ENCODE measurements at places on chromosomes 7 and 10.

GRCh38 chr7:46127814-46128213 is 206.7 kb upstream of the IGFBP3 start:
- no peaks in the 10 kb centered on the region for H3K4me1 ChIP-seq
- no peaks in the 10 kb centered on the region for H3K27me3 ChIP-seq
- no peaks in the 10 kb centered on the region for H3K36me3 ChIP-seq

GRCh38 chr10:101047961-101048892 is 13.6 kb upstream of the KAZALD1 start:
- no peak for DNase-seq
- peaks cover 57% of the 10 kb centered on the region for H3K4me1 ChIP-seq
- H3K36me3 ChIP-seq, result no peaks in the 10 kb centered on the region
- peaks cover 20% of the 10 kb centered on the region for H3K27me3 ChIP-seq

GRCh38 chr10:13915710-13916109 is 328.9 kb downstream of the PRPF18 start:
- H3K4me3 ChIP-seq, result no peak overlapping the region
- H3K4me1 ChIP-seq, result no peaks in the 10 kb centered on the region
- H3K27ac ChIP-seq, result no peak overlapping the region
- no peaks in the 10 kb centered on the region for H3K27me3 ChIP-seq
- DNase-seq, result no peak

GRCh38 chr10:33454554-33454953 is 120.1 kb upstream of the NRP1 start:
- H3K27me3 ChIP-seq, result no peaks in the 10 kb centered on the region
- H3K4me3 ChIP-seq, result no peak overlapping the region
- H3K4me1 ChIP-seq, result no peaks in the 10 kb centered on the region
- H3K36me3 ChIP-seq, result no peaks in the 10 kb centered on the region
- DNase-seq, result no peak

GRCh38 chr7:33351709-33352108 is 222.3 kb downstream of the BBS9 start:
- no peak overlapping the region for H3K27ac ChIP-seq
- H3K36me3 ChIP-seq, result no peaks in the 10 kb centered on the region
- DNase-seq, result no peak
- H3K27me3 ChIP-seq, result no peaks in the 10 kb centered on the region
- H3K4me3 ChIP-seq, result no peak overlapping the region

Data from esophagus squamous epithelium (tissue), 5 donors.